NCI-H524 (cell line): ENCODE measurements at places on chromosomes 4 and X.

GRCh38 chr4:140076307-140076706 lies 77.7 kb downstream of the MAML3 start:
- no peak for DNase-seq

- DNase-seq = no peak
Measured at GRCh38 chr4:17707671-17708070, 73.8 kb downstream of the FAM184B start.

GRCh38 chr4:112853662-112854256 lies 195.7 kb upstream of the ANK2 start:
- peak; percentile 9 for DNase-seq

DNA sequence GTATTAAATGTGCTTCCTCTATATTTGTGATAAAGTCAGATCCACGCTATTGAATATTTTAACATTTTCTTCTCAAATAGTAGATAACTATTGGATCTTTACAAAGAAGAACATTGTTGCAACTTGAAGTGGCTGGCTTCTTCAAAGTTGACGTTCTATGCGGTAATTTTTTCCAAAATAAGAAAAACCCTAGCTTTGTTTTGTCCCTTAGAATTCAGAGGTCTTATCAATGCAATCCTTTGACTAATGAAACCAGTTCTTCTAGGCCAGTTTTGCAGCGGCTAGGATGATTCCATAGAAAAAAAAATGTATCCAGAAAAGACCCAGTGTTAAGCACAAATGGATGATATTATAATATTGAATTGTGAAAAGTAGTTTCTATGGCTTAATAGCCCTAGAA lies 89.6 kb downstream of the ANTXR2 start:
- DNase-seq = no peak

DNA sequence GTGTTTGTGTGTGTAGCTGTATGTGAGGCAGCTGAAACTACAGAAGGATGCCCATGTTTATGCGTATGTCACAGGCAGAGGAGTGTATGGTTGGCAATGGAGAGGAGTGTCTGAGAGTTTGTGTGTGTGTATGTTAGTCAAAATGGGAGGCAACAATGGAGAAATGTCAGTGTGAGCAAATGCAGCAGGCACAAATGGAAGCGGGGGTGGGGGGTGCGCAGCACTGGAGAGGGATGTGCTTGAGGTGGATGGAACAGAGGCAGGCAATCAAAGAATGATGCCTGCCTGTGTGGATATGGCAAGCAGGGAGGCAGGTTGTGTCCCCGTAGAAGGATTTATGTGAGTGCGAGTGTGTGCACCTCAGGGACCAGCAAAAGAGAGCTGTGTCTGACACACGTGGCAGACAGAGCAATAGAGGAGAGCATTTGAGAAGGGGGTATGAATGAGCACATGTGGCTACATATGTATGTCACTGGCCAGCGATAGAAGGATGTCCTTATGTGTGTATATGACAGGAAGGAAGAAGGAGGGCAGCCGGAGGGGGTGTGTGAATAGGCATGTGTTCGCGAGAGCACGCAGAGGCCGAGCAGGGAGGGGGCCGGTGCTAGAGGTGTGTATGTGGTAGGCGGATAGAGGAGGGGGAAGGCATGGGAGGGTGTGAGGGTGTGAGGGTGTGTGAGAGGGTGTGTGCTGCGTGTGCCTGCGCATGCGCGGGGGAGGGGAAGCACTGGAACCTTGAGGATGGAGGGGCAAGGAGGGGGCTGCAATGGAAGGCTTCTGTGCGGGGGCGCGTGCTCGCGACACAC lies 1.1 kb downstream of the PJA1 start:
- DNase-seq = peak; percentile 17

DNA sequence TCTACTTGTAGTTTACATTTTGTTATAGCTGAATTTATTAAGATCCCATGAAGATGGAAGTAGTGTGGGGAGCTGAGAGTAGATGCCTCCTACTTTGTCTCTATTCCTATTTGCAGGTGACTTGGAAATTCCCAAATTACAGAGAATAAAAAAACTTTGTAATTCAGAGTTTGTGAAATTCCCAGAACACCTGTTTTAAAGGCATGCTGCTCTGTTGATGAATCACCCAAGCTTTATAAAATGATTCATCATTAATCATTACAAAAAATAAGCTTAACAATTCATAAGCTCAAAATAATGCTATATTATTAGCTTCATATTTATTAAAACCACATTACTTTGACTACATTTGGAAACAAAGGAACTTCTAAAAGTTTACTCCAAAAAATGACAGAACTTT lies 856.3 kb downstream of the RPA4 start:
- no peak for DNase-seq

DNA sequence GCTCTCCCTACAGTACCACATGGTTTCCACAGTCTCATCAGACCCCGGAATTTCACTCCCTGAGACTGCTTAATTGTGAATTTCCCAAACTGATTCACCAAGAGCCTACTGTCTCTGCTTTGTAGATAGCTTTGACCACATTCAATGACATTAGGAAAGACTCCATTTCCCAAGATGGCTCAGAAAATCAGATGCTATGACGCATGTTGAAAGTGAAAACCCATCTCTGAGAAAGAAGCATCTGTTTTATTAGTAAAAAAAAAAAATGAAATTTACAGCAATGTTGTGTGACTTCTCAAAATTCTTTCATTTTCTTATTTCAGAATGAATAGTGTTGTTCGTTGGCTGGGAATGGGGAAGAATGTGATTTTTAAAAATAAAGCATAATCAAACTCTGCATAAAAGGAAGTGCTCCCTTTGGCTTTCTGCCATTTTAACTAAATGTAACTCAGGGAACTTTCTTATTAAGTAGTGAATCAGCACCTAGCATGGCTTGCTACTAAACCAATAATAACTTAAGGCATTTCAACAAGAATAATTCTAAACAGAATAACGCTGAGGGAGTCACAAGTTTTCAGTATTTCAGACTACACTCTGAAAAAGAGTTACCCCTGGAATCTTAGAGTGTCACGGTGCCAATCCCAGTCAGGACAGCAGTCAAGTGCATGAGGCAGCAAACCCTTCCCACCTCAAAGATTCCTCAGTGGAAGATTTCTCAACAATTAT lies 97.4 kb upstream of the MYOZ2 start:
- DNase-seq = no peak
